ENCODE measurements at places on chromosomes 16 and 17.

- no peak for DNase-seq
Measured at GRCh38 chr16:3607161-3607560, 4.2 kb downstream of the SLX4 start.

DNA sequence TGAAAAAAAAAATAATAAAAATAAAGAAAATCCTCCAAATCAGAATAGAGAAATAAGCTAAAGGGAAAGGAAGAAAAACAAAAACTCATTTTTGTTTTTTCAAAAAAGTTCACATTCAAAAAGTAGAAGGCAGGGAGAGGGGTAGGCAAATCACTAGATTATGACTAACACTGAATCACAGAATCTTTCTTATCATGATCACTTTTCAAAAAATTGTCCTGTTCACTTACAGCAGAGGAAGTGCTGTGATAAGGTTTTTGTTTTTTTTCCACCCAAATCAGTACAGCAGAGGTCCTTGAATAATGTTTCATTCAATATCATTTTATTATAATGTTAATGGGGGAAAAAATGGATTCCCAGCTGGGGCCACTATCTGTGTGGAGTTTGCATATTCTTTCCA, 106.4 kb downstream of the CA4 start:
- DNase-seq: no peak

DNA sequence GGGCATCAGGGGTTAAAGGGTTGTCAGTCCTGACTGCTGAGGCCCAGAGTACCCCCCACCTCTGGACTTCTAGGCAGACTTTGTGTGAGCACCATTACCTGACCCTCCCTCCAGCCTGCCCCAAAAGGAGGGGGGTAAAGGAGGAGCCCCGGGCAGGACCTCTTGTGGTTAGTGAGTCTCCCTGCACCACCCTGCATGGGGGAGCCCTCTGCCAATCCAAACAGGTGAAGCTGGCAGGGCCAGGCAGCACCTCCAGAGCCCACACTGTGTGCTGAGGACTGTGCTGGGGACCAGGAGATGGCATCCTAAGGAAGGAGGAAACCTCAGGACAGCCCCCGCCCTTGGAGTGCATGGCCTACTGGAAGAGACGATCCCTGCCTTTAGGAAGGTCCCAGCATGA, 2.6 kb upstream of the KRT14 start:
- no peak for DNase-seq

GRCh38 chr17:64920026-64920418, 744 bp upstream of the LRRC37A3 start:
- no peak for DNase-seq

GRCh38 chr16:86391486-86391885, 118.8 kb upstream of the FOXF1 start:
- no peak for DNase-seq

DNA sequence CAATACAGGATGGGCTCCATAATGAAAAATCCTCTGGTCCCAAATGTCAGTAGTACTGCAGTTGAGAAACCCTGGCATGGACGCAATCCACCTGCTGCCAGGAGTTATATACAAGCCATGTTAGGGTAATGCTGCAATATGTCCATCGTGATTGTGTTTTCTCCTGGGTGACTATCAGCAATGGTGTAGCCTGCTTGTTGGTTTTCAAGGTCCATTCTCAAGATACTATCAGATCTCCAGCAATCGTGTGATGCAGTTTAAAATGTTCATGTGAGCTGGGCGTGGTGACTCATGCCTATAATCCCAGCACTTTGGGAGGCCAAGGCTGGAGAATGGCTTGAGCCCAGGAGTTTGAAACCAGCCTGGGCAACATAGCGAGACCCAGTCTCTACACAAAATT, 24.0 kb downstream of the ABCC1 start:
- no peak for DNase-seq

DNA sequence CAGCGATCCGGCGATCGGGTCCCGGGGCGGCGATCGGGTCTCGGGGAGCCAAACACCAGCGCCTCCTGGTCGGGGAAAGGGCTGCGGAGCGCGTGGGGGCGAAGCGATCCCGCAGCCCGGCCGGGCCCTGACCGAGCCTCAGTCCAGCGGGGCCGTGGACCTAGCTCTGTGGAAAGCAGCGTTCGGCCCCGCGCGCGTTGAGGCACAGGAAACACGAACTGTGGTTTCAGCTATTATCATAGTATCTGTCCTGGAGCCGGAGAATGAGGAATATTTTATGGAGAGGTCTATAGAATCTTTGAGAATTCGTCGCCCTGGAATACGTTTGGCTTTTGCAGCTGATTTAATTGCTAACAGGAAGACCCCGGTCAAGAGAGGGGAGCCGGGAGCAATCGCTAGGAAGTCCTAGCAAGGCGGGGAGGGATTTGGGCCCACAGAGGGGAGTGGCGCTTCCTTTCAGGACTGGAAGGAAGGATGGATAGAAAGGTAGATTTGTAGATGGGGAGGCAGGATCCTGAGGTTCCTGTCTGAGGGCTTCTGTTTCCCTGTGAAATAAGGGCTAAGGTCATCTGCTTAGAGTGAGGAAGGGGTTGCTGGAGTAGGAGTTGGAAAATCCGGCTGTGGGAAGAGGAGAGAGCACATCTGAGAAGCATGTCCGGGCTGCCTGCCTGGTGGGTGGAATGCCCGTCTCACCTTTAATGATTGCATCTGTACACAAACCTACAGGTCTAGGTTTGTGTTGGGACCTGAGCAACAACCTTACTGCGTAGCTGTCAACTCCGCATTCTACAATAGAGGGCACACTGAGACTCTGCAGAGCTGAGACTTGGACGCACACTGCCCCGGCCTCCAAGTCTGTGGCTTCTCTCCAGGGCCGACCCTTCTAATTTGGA, 770 bp downstream of the CCNF start:
- DNase-seq: no peak

DNA sequence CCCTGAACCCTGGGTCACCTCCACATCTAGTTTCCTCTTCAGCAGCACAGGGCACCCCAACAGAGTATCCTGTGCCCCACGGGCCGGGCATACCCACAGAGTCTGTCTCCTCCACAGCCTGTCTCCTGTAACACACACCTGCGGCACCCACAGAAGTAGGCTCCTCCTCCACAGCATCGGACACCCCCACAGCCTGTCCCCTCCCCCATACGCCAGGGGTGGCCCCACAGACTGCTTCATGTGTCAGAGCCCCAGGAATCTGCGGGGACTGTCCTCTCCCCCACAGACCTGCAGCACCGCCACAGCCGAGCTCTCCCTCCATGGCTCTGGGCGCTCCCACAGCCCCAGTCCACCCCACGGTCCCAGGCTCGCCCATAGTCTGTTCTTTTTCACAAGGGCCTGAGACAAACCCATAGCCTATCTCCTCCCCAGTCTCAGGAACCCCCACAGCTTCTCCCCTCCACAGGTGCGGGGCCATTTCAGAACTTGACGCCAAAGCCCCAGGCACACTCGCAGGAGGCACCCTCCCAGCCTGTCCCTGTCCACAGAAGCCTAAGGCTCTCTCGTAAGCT, 1.4 kb downstream of the KIAA0753 start:
- no peak for DNase-seq

DNA sequence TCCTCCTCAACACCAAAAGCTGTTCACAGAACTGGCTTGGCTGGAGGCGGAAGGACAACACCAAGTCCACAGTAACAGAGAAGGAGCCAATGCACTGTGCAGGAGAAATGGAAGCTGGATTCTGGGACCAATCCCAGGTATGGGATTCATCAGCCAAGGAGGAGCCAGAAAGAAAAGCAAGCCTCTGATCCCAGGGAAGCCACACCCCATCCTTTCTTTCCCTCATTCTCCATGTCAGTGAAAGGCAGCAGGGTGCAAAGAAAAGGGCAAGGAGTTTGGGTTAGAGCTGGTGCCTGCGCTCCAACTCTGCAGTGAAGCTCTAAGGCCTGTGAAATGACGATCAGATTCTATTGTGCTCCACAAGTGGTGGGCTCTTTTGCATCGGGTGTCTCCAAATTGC, 11.0 kb downstream of the DCAKD start:
- no peak for DNase-seq

DNA sequence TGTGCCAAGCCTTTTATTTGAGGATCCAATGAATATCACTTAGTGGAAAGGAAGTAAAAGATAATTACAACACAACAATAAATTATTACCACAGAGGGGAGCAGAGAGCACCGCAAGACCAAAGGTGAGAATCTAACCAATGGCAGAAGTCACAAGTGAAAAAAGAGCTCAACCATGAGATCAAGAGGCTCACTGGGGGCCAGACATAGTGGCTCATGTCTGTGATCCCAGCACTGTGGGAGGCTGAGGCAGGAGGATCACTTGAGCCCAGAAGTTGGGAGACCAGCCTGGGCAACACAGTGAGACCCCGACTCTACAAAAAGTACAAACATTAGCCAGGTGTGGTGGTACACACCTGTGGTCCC, 17.7 kb downstream of the ANKRD11 start:
- no peak for DNase-seq

DNA sequence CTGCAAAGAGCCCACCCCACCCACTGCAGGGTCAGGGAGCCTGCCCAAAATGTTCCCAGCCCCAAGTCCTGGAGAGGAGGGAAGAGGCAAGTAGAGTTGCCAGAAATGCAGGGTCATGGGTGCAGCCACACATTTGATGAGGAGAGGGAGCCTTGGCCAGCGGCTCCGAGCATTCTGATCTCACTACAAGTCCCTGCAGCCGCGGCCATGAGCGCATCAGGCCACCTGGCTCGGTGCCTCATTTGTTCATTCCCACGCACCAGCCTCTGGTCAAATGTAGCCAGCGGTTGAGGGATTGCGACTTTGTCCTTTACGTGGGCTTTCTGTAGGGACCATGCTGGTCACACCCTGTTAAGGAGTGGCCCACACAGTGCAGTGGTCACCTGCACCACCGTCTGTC, 48.7 kb downstream of the PGS1 start:
- no peak for DNase-seq

- no peak for DNase-seq
Measured at GRCh38 chr16:26457095-26457494, 609.6 kb upstream of the C16orf82 start.

DNA sequence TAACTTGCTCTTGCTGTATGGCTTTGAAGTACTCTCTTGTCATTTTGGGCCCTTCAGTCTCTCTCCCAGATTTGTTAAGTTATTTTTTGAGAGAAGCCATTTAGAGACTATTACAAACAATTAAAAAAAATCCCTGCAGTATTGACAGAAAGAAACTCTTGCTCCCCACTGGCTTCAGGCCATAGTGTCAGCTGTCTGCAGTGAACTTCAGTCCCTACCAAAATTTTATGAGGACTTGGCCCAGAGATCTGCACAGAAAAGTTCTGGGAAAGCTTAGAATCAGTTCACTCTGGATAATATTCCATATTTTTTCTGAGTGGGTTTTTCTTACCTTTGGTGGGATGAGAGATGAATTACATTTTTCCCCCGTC, 30.9 kb upstream of the SUPT4H1 start:
- no peak for DNase-seq

GRCh38 chr16:57801098-57801808, 1.0 kb downstream of the KIFC3 start:
- DNase-seq: no peak

GRCh38 chr16:86669937-86670749, 91.8 kb downstream of the FOXL1 start:
- no peak for DNase-seq

- DNase-seq: no peak
Measured at GRCh38 chr17:34291721-34292348, 6.3 kb downstream of the CCL11 start.

DNA sequence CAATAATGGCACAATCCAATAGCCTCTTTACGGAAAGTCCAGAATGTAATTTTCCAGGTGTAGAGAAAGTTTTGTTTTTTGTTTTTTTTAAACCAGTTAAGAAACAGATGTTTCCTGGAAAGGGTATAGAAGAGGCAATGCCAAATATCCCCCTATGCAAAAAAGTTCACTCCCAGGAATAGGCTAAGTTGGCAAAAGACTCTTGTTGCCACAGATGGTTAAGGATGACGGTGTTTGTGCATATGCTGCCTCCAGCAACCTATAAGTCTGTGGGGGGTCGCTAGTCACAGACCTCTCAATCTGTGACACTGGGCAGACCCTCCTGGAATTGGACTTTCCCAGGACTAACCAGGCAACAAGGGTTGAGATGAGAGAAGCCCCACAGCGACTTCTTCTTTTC, 20.9 kb upstream of the HP start:
- no peak for DNase-seq

DNA sequence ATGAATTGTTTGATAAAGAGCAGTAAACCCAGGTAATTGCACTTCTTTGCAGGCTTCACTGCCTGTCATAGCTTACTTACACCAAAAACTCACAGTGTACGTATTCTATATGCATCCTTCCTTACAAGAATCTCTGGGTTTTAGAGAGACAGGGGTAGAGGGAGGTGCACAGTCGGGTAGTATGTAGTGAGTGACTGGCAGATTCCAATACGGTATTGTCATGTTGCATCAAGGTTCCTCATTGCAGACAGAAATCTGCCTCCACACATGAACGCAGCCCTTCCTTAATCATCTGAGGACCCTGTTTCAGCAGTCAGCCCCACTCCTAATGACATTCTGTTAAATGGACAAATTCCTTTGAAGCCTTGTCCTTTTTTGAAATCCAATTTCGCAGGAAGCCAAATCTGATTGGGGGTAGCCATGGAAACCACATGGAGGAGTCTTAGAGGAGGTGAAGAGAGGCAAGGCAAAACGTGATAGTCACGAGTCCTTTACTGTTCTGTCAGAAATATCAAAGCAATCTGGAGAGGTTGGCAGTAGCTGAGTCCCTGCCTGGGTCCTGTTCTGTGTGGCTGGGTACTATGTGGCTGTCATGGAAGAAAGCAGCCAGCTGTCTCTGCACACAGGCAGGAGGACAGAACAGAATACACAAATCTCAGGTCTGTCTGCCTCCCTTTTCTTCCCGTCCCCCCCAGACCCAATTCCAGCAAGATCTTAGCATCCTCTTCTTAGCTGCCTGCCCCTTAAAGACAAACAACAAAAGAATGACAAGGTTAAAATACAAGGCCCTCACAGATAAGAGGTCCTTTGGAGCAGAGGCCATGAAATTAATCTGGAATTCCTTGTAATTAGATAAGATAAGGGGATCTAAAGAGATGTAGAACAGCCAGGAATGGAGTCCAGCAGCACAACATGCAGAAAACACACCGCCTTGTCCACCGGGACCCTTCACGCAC, 3.1 kb upstream of the SKAP1 start:
- DNase-seq: no peak

DNA sequence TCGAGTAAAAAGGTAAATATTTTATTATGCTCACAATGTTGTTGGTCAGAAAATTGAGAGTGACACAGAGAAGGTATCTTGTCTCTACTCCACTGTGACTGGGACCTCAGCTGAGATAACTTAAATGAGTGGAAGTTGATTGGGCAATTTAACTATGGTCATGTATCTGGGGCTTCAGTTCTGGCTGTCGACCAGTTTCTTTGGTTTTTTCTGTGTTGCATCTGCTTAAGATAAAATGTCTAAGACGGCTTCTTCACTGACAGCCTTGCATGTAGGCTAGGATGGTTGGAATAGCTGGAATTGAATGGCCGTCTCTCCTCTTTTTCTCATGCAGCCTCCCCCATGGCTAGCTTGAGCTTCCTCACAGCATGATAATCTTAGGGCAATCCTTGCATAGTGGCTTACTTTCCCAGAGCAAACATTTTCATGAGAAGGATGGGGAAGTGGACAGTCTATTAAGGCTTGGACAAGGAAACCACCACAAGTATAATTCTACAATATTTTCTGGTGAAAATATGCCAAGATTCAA, 433.7 kb downstream of the KIF2B start:
- no peak for DNase-seq

GRCh38 chr16:79276501-79276900, 324.0 kb downstream of the MAF start:
- no peak for DNase-seq

Data from effector CD8-positive, alpha-beta T cell (primary cell).